ENCODE measurements at places on chromosomes 1 and 21.

GRCh38 chr1:11817192-11817591 is 11.2 kb downstream of the CLCN6 start:
- DNase-seq = no peak

- no peak for DNase-seq
Observed at GRCh38 chr1:38201431-38201830, 154.8 kb upstream of the POU3F1 start.

DNA sequence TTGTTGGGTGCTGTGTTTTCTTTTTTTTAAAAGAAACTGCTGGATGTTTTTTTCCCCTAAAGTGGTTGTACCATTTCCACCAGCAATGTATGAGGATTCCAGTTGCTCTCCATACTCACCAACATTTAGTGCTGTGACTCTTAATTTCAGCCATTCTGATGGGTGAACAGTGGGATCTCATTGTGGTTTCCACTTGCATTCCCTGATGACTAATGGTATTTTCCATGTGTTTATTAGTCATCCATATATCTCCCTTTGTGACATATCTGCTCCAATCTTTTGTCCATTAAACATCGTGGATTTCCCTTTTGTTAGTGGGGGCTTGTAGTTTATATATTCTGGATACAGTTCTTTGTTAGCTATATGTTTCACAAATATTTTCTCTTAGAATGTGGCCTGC is 206.0 kb downstream of the CAMTA1 start:
- DNase-seq = no peak

- DNase-seq = peak; percentile 42
Observed at GRCh38 chr1:18373882-18374493, 106.7 kb upstream of the KLHDC7A start.

- DNase-seq = no peak
Observed at GRCh38 chr1:184387069-184387475, 243 bp downstream of the C1orf21 start.

DNA sequence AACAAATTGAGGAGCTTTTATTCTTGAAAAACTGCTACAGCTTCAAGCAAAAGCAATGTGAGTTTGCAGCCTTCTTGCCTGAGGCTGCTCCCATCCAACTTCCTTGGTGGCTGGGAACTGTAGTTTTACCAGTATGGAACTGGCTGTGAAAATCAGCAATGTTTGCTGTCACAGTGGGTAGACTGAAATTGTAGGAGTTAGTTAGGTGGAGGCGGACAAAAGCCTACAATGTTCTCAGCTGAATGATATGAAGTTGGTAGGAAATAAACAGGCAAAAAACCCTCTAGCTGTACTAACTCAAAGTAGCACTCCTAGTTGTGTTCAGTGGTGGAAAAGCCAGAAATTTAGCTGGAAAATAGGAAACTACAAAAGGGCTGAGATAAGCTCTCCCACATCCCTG is 18.5 kb downstream of the HAX1 start:
- DNase-seq = no peak

DNA sequence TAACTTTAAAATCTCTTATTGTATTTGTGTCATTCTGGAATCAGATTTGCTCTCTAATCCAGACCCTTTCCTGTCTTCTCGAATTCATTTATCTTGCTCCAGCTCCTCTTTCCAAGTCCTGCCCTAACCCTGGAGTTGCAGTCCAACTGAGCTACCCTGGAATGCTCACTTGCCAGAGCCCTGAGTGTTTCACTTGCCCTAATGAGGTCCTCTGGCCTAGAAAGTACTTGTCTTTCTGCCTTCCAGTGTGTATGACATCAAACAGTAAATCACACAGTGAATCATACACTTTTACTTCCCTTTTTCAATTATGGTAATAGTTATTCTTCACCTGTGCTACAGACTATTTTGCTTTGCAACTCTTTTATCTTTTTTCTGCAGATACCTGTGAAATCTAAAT is 96.9 kb downstream of the NEK7 start:
- peak; percentile 67 for DNase-seq

GRCh38 chr1:180915426-180915965 is 2.8 kb downstream of the KIAA1614 start:
- no peak for DNase-seq

DNA sequence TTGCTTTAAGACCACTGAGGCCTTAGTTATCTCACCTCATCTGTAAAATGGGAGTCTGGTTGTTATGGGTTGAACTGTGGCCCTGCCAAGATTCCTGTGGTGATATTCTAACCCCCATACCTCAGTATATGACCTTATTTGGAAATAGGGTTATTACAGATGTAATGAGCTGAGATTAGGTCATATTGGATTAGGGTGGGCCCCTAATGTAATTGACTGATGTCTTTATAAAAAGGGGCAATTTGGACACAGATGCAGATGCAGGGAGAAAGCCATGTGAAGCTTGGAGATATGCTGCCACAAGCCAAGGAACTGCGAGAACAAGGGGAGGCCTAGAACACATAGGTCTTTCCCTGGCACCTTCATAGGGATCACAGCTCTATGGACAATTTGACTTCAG is 3.9 kb downstream of the C1orf87 start:
- DNase-seq = no peak

GRCh38 chr1:52825868-52826267 is 16.7 kb upstream of the ZYG11A start:
- peak; percentile 14 for DNase-seq

GRCh38 chr1:166899769-166900168 is 23.7 kb upstream of the TADA1 start:
- no peak for DNase-seq

DNA sequence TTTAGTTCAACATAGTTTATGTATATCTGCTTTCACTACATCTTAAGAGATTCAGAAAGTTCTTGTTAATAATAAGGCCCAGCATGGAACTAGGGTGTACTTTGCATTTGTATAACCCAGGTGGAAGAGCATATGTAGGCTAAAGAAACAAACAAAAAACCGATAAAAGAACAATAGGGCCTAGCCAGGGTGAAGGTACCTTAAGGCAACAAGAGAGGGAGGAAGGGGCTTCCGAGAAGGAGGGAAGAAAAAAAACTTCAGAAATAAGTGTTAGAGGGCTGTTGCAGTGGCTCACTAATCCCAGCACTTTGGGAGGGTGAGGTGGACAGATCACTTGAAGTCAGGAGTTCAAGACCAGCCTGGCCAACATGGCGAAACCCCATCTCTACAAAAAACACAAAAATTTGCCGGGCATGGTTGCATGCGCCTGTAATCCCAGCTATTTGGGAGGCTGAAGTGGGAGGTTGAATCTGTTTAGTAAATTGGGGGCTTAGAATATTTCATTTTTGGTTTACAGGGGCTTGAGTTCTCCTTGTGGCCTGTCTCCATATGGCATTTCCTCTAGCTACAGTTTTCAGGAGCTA is 4.7 kb upstream of the SPATA45 start:
- DNase-seq = no peak

DNA sequence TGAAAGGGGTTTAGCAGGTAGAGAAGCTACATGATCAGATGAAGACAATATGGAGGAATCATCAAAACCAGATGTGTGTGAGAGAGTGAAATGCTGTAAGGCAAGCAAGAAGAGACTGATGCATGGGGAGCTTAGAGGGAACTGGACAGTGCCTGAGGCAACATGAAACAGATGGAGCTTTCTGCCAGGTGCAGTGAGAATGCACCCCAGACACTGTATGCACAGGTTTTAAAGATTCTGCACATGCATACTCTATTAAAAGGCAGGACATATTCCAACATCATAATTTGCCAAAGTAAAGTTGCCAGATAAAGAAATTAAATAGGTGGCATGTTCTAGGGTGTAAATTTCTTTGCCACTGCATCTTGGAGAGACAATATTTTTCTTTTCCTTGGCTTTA is 200.1 kb downstream of the AMY1C start:
- no peak for DNase-seq

- no peak for DNase-seq
Observed at GRCh38 chr1:161954466-161954865, 69.2 kb downstream of the OLFML2B start.

GRCh38 chr1:14498839-14499238 is 99.6 kb upstream of the KAZN start:
- no peak for DNase-seq

GRCh38 chr1:1293263-1294249 is 13.3 kb downstream of the SCNN1D start:
- DNase-seq = no peak

DNA sequence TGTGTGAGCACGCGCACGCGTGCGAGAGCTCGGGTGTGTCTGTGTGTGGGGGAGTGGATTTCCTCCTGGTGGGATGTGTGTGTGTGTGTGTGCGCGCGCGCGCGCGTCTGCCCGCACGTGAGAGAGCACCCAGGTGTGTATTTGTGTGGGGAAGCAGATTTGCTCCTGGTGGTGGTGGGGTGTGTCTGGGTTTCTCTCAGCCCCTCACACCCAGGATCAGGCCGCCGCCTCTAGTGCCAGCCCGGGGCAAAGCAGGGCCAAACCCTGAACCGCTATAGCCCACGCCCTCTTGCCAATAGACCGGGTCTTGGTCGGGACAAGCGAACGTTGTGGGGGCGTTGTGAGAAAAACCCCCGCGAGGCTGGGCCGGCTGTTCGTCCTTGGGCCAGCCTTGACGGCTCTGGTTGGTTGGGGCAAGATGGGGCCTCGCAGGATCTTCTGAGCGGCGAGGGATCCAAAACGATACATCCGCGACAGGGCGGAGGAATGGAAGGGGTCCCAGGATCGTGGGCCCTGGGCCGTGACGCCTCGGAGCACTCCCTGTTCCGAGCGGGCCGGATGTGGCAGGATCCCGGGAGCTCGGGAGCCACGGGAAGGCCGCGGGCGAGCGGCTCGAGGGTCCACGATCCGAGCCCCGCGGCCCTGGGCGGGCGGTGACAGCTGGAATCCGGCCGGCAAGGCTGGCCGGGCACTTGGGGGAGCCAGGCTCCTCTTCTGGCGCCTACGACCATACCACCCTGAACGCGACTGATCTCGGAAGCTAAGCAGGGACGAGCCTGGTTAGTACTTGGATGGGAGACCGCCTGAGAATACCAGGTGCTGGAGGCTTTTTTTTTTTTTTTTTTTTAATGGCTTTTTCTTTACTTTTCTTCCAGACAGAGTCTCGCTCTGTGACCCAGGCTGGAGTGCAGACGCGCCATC is 68.2 kb downstream of the RNF187 start:
- peak; percentile 8 for DNase-seq

GRCh38 chr1:49052102-49052501 is 275.4 kb upstream of the BEND5 start:
- no peak for DNase-seq

DNA sequence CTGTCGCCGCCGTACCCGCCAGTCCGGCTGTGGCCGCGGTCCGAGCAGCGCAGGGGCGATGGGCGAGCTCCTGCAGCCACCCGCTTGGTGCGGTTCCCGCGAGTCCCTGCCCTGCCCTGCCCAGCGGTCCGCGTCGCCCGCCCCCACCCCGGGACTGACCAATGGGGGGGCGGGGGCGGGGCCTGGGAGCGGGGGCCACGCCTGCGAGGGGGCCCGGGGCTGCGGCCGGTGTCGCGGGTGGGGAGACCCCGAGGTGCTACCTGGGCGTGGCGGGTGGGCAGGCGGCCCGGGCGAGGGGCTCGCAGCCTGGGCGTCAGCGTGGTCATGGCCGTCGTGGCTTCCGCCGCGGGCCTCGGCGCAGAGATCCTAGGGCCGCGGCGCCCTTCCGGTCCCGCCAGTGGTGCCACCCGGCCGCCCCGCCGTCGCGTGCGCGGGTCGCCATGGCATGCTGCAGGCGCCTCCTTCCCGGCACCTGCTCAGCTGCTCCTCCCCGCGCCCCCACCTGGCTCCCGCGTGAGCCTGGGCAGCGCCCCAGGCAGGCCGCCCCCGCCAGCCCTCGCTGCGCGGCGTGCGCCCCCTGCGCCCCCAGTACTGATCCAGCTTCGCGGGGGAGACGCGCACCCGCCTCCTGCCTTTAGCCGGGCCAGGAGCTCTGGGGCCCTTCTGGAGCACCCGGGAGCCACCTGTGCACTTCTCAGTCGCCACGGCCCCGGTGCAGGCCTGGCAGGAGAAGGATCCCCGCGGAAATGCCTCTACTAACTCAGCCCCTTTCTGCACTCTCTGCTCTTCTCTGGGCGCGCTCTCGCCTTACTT is at the start of gene BMP8B:
Gene BMP8B, minus strand, starts transcription at position 108 of the 813 bp plus-strand sequence. CDS start 380 bp downstream, outside the sequence.
- DNase-seq = peak; percentile 83

DNA sequence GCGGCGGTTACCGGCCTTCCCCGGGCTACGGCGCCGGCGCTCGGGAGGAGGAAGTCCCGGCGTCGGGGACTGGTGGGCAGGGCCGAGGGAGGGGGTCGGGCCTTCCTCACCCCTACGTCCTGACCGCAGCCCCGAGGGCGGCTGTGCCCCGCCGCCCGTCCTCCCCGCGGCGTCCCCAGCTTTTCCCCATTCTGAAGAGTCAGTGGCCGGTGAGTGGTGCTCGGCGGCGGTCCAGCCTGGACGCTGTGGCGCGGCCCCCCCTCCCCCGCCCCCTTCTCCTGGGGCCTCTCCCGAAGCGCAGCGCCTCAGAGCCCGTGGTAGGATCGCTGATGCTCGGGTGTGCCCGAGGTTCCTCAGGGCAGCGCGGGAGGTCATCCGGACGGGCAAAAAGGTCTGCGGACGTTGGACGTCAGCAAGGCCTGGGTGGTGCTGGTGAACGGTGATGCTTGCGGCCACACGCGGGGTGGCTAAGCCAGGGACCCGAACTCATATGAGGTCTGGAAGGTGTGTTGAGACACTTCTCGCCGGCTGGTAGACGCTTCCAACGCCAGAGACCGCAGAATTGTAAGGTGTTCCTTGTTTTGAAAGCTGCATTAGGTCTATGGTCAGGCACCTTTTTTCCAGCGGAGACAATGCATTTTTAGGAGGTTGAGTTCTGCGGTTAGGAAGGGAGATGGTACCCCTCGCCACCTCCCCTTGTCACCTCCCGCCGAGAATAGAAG is 725 bp downstream of the SLC25A33 start:
- DNase-seq = peak; percentile 66

DNA sequence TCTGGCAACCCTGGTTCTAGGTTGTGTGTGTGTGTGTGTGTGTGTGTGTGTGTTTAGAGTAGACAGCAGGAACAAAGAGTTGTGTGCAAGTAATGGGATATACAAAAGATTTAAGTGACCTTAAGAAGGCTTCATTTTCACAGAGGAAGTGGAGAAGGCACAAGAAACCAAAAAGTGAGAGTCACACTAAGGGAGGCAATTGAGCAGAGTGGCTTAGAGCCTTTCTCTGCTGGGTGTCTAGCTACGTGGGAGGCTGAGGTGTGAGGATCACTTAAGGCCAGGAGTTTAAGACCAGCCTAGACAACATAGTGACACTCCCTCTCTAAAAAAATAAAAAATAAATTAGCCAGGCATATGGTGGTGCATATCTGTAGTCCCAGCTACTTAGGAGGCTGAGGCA is 44.4 kb upstream of the HAO2 start:
- peak; percentile 60 for DNase-seq

DNA sequence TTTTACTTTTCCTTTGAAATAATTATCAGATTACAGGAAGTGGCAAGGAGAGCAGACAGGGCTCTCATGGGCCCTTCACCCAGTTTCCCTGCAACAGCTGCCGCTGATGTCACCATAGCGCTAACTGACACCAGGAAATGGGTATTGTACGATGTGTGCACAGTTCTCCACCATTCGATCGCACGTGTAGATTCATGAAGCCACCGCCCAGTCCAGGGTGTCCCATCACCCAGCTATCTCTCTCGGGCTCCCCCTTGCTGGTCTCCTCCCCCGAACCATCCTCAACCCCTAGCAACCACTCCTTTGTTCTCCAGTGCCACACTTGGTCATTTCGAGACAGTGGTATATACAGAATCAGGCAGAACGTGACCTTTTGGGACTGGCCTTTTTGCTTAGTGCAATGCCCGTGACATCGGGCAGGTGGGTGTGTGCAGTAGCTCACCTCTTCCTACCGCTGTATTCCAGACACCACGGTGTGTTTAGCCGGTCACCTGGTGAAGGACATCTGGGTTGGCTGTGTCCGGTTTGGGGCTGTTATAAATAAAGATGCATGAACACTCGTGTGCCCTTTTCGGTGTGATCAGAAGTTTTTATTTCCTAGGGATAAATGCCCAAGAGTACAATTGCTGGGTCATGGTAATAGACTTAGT is 118.4 kb downstream of the CRYAA start:
- no peak for DNase-seq

- no peak for DNase-seq
Observed at GRCh38 chr1:160129046-160129445, 13.5 kb downstream of the ATP1A2 start.
